ENCODE measurements at places on chromosomes 2 and 18. TPM values are rescaled to one million over a fixed set of nuclear protein-coding genes. Genes with fewer than 3 reads are reported as not detected.

CFAP221 gene
- not detected for total RNA-seq

NT5C1B gene
- not detected for total RNA-seq

CYRIA gene
- total RNA-seq, result 0.30 TPM

SNED1 gene
- total RNA-seq, result 1.2 TPM

MSTN gene
- total RNA-seq, result not detected

MYO1B gene
- total RNA-seq, result 244 TPM

MYL1 gene
- total RNA-seq, result not detected

IL1RN gene
- total RNA-seq, result 16.9 TPM

RBM44 gene
- total RNA-seq, result not detected

CD8B gene
- total RNA-seq, result not detected

ASPRV1 gene
- total RNA-seq, result 0.62 TPM

ANKRD29 gene
- 8.5 TPM for total RNA-seq

CCDC102B gene
- 0.86 TPM for total RNA-seq

NFATC1 gene
- total RNA-seq, result 6.3 TPM

RSAD2 gene
- total RNA-seq, result not detected

MROH2A gene
- not detected for total RNA-seq

PRSS56 gene
- total RNA-seq, result not detected

RGPD3 gene
- total RNA-seq, result 0.08 TPM

CROCC2 gene
- not detected for total RNA-seq

CPS1 gene
- total RNA-seq, result 14.5 TPM

UPP2 gene
- not detected for total RNA-seq

PER2 gene
- 6.8 TPM for total RNA-seq

LBX2 gene
- total RNA-seq, result 1.2 TPM

HOXD3 gene
- total RNA-seq, result not detected

ARHGAP15 gene
- not detected for total RNA-seq

STPG4 gene
- not detected for total RNA-seq

TLX2 gene
- total RNA-seq, result 0.08 TPM

GAL3ST2 gene
- total RNA-seq, result not detected

OTOS gene
- not detected for total RNA-seq

APOB gene
- not detected for total RNA-seq

SERPINB13 gene
- total RNA-seq, result 8.0 TPM

DHRS9 gene
- total RNA-seq, result not detected

ADRA2B gene
- 0.08 TPM for total RNA-seq

DSC2 gene
- 19.4 TPM for total RNA-seq

TFCP2L1 gene
- 16.7 TPM for total RNA-seq

INPP1 gene
- 15.3 TPM for total RNA-seq

PCARE gene
- not detected for total RNA-seq

Data from hair follicular keratinocyte (primary cell).